Stimulated activated CD8-positive, alpha-beta memory T cell treated with anti-CD3 and anti-CD28 coated beads, Interleukin-7, amount 100 ng/mL, for 4 hours (primary cell): ENCODE measurements at places on chromosomes 12 and 14.

DNA sequence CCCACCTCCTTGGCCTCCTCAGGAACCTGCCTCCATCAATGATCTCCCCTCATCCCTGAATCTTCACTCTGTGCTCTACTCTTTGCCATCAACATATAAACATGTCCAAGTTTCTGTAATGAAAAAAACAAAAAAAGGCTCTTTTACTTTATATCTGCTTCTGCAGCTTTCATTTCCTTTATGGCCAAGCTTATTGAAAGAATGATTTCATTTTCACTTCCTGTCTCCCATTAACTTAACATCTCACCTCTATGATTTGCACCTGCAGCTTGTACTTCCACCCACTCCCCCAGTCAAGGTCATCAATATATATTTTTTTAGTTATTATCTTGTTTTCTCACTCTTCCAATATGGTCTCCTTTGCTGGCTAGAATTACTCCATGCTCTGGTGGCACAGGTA lies 15.6 kb upstream of the RNU6-7 start:
- no peak for DNase-seq

DNA sequence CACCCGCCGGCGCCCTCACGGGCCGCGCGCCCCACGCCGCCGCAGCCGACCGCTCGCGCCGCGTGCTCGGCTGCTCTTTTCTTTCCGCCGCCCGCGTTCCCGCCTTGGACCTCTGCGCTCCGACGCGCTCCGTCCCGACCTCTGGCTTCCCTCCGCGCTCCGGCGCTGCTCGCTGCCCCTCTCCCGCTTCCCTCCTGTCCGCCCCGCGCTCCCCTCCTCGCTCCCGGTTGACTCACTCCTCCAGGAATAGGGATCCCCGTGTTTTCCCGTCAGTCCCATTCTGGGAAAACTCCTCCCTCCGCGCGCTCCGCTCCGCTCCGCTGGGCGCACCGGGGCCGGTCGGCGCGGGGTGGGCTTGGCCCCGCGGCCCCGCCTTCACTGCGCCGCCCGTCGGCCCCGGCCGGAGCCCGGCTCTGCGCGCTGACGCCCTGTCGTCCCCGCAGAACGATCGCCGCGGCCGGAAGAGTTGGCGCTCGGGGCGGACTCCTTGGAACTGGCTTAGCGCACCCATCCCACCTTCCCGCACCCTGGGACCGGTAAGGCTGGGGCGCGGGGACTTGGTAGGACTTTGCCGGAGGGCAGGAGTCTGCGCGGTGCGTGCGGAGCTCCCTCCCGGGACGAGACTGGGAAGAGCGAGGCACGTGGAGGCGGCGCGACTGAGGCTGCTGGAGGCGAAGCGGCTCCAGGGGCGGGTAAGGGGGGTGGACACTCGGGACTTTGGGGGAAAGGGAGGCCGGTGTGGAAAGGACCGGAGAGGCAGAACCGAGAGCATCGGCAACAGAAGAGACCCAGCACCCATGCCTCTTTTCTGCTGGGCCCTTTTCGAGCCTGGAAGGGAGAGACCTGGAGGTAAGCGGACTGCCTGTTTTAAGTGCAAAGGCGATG lies 550 bp downstream of the TEAD4 start:
- DNase-seq, result no peak

- no peak for DNase-seq
These were observed 34.9 kb downstream of the TTC7B start for GRCh38 chr14:90781344-90781761.

- no peak for DNase-seq
These were observed 329.4 kb upstream of the SOX5 start for GRCh38 chr12:24278832-24279231.

DNA sequence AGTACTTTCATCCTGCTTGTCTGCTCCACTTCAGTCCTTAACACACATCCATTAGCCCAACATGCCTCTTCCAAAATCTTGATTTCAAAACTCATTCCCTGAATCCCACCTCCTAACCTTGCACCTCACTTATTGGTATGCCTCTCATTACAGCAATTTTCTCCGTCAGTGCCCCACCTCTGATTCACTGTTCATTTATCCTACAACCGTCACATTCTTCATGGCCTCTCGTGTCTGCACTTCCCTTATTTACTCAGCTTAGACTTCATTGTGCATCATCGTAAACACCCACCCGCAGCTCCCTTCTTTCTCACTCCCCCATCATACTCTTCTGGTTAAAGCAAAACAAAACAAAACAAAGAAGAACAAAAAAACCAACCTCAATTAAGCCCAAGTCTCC lies 160.6 kb upstream of the HMGA2 start:
- DNase-seq, result no peak

DNA sequence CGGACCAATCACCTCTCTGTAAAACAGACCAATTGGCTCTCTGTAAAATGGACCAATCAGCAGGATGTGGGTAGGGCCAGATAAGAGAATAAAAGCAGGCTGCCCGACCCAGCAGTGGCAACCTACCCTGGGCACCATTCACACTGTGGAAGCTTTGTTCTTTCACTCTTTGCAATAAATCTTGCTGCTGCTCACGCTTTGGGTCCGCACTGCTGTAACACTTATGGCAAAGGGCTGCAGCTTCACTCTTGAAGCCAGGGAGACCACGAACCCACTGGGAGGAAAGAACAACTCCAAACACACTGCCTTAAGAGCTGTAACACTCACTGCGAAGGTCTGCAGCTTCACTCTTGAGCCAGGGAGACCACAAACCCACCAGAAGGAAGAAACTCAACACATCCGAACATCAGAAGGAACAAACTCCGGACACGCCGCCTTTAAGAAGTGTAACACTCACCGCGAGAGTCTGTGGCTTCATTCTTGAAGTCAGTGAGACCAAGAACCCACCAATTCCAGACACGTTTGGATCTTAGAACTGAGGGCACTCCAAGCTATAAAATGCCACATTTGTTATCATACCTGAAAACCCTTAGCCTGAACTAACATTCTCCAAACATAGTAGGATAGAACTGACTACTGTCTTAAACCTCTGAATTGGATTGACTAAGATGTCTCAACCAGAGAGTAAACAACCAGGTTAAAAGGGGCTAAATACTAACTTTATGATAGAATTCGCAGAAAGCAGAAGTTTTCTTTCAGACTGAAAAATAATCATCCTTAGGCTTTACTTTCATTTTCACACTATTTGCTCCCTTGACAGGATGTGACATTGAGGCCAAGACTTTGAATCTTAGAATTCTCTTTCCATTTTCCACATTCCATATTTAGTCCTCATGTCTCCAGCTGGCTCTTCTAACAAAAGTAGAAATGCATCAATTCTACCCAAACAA lies 33.6 kb downstream of the CDKL1 start:
- peak; percentile 17 for DNase-seq

DNA sequence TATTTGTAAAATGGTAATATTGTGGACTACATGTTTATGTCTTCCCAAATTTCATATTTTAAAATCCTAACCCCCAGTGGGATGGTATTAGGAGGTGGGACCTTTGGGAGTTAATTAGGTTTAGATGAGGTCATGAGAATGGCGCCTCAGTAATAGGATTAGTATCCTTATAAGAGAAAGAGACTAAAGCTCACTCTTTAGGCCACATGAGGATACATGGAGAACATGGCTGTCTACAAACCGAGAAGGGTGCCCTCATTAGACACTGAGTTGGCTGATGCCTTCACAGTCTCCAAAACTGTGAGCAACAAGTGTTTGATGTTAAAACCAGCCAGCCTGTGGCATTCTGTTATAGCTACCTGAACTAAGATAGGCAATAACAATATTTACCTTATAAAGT lies 58.3 kb upstream of the OTOGL start:
- no peak for DNase-seq

GRCh38 chr14:54772451-54772881 lies 130.2 kb downstream of the GCH1 start:
- no peak for DNase-seq

DNA sequence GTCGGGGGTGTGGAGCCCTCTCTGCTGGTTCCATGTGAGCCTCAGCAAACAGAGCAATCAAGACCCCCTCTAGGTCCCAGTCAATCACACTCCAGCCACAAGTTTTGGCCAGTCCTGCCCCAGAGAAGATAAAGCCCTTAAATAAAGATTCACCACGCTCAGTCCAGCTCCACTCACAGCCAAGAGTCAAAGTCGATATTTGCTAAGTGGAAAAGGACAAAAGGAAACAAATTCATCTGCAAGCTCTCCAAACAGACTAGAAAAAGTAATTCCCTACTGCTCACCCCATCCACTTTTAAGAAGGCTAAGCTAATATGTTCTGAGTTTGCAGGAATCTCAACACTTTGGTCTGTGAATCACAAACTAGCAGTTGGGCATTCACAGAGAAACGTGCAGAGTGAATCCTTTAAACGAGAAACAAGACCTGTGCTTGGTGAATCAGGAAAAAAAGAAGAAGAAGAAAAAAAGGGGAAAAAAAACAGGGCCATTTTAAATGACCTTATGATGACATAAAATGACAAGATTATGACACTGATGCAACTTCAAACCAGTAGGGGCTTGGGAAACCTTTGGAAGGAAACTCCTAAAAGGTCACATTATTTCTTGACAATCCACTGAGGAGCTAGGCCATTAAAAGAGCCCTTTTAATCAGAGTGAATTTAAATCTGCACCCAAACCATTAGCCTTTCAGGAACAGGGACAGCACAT lies 41.8 kb upstream of the FOXN3 start:
- no peak for DNase-seq

DNA sequence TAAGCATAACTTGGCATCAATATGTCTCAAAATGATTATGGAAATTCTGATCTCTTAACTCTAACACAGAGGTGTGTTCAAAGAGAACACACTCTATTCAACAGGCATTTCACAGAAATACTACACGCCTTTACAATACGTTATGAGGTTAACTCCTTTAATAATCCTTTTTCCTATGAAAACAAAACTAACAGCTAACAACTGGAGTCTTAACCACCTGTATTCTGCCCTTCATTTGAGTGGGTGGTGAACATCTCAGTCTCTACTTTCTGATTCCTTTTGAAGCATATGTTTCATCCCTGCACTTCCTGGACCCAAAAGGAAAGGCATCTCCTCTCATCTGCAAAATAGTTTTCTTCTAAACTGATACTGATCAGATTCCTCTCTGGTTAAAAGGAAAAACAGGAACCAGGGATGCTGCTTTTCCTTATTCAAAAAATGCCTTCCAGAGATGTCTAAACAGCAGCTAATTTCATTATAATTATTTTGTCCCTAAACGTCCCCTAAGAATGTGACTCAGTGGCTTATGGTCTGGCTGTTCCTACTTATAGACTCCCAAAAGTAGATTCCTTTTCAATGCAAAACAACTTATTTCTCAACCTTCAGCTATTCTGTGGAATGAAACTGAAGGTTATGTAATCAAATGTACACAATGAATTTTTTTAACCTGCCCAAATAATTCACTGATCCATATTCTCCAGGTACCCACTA lies 24.1 kb downstream of the ITPR2 start:
- no peak for DNase-seq

DNA sequence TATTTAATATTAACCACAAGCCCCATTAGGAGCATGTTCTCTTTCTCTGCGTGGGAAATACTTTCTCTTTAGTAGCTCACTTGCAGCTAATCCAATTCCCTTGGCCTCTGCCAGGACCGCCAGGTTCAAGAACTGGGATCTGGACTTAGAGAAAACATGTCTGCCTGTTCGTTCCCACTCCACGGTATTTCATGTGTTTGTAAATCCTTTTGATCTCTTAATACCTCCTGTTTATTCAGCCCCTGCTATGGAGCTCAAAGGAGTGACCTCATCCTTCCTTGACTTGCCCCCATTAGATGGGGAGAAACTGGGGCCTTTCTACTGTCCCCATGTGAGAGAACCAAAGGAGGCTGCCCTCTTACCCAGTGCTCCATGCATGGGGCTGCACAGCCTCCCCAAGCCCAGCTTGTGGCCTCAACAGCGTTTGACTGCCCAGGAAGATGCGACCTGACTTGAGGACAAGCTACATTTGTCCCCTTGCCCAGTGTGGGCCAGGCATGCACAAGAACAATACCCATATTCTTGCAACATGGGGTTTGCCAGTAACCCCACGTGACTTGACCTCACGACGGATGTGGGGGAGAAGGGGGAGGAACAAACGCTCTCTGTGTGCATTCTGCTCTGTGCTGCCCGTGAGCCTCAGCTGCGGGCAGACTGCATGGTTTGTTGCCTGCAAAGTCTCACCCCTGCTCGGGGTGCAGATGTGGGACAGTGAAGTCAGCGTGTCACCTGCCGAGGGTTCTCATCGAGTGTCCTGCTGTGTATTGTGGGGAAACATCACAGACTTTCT lies 30.3 kb downstream of the CD9 start:
- DNase-seq, result peak; percentile 58

- no peak for DNase-seq
These were observed 14.8 kb downstream of the P2RX2 start for GRCh38 chr12:132633398-132633797.

- no peak for DNase-seq
These were observed 208.7 kb upstream of the BCL2L14 start for GRCh38 chr12:11861864-11862600.

DNA sequence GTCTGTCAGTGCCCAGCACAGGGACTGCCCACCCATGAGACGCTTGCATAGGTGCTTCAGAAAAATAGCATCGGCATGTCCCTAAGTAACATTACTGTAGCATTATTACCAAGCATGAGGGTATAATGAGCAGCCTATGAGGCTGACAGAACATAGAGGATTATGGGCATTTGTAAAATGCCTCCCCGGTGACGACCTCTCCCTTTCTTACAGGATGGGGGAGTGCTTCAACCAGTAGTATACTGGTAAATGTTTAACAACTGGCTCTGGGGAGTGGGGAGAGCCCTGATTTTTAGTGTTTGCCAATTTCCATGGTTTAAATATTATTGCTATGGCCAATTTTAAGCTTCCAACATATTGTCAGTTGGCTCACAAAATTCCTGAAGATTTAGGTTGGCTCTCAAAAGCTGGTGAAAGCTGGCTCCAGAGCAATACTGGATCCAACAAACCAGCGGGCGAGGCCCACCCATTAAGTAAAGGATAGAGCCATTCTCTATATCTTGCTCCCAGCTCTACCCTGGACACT lies 104.5 kb downstream of the ETNK1 start:
- no peak for DNase-seq

- DNase-seq, result no peak
These were observed 612 bp upstream of the RBM23 start for GRCh38 chr14:22919601-22919921.

DNA sequence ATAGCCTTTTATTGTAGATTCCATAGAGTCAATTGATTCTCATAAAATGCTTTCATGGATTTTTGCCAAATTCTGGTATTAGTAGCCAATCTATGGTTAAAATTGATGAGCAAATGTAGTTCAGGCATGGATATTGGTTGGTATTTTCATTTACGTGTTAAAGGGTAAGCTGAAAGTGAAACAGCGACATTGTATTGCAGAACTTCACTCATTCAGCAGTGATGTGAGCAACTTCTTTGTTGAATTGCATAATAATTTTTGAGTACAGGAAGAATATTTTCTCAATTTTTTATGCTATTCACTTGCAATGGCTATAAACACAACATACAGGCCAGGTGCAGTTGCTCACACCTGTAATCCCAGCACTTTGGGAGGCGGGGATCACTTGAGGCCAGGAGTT lies 24.2 kb upstream of the FAM222A start:
- DNase-seq, result no peak

GRCh38 chr12:69687390-69687789 lies 11.7 kb downstream of the BEST3 start:
- no peak for DNase-seq

- DNase-seq, result no peak
These were observed 185.1 kb downstream of the CHST11 start for GRCh38 chr12:104641862-104642261.
